Vagina (tissue), 2 donors: ENCODE measurements at places on chromosomes 5 and 9.

DNA sequence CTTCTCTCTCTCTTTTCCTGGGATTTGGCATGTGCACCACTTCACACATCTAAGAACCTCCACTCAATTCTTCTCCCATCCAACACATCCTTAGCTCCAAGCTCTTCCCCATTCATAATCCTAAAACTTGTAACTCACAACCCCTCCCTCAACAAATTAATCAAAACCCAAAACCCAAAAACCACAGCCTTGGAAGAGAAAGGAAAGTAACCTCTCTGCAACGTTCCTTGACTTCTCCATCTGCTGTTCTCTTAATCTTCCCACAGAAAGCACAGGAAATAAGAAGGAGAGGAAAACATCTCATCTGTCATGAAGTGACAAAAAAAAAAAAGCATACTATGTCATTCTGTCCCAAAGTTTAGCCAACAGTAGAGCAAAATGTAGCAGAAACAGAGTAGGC, 66.2 kb downstream of the DRD1 start:
- no peak for DNase-seq

DNA sequence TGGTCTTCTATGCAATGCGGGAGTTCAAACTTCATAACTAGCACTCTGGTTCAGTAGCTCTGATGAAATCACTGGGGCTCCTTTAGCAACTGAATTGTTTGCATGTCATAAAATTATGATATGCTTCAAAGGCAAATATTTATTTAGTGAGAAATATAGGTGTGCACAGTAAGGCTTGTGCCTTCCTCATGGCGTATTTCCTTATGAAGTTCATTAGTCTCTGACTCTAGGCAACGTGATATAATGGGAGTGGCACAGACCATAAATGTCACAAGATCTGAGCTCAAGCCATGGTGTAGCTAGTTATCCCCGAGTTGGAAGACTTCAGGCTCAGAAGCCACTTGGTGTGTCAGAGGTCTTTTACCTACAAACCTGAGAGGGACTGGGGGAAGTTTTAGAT, 35.5 kb downstream of the PIP5K1B start:
- DNase-seq = no peak

GRCh38 chr9:14690948-14691730, 2.1 kb downstream of the ZDHHC21 start:
- no peak for DNase-seq

DNA sequence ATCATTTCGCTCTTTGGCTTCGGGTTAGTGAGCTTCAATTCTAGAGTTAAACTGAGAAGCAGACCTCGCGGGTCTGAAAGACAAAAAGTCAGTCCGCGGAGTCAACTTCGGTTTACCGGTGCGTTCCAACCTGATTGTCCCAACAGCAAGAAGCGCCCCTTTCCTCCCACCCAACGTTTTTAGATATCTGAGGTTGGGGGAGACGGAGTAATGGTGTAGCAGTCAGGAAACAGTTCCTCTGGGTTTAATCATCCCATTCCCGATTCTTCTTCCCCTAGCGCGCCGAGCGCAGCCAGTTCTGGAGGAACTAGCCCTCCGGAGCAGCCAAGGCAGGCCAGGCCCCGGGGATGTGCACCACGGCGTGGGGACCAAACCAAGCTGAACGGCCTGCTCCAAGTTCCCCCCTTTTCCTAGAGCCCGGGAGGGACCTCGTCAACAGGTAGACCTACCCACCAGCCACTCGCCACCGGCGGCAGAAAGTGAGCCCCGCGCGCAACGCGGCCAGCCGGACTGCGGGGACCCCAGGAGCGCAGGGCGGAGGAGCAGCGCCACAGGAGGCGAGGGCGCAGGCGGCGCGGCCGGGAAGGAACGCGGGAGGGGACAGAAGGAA, 622 bp upstream of the ISL1 start:
- DNase-seq = no peak

GRCh38 chr9:130610862-130611707, 31.7 kb downstream of the FUBP3 start:
- DNase-seq = no peak

DNA sequence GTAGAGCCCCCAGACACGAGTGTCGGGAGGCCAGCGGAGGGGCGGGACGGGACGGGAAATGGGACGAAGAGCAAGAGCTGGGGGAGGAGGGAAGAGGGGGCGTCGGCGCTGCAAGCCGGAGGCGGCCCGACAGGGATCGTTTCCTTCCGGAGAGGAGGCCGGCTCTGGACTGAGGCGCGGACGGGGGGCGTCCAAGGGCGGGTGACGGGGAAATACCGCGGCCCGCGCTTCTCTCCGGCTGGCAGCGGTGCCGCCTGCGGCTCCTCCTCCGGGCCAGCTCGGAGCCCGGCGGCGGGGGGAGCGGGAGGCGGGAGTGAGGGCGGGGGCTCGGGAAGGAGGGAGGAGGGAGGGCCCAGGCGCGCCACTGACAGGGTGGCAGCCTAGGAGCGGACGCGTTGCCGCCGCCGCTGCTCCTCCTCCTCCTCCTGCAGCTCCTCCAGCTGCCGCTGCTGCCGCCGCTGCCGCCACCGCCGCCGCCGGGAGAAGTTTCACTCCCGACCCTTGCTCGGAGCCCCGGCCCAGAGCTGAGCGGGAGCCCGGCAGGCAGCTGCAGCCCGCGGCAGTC, at the start of gene CHSY3:
TSS of gene CHSY3 (plus strand) at position 364 of the 565 bp plus-strand sequence.
- no peak for DNase-seq

- DNase-seq = no peak
Measured at GRCh38 chr9:105822814-105823213, 128.5 kb downstream of the TMEM38B start.

- DNase-seq = no peak
Measured at GRCh38 chr5:80566711-80567259, 3.3 kb downstream of the ANKRD34B start.

- no peak for DNase-seq
Measured at GRCh38 chr9:136242918-136243525, 2.6 kb downstream of the QSOX2 start.

DNA sequence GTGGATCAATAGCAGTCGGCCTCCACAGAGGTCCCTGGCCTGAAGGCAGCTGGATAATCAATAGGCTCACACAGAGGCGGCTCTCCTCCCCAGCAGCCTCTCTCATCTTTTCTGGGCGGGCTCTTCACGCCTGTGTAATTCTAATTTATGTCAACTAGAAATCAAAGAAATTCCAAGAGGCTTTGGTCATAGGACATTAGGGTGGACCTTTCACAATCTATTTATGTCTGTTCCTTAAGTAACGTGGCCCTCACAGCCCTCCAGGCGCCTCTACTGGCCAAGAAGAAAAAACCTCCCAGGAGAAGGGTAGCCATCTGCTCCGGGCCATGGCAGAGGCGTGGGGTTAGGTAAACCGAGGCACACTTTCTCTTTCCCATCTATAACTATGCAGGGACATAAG, 205.1 kb upstream of the EFNA5 start:
- no peak for DNase-seq

DNA sequence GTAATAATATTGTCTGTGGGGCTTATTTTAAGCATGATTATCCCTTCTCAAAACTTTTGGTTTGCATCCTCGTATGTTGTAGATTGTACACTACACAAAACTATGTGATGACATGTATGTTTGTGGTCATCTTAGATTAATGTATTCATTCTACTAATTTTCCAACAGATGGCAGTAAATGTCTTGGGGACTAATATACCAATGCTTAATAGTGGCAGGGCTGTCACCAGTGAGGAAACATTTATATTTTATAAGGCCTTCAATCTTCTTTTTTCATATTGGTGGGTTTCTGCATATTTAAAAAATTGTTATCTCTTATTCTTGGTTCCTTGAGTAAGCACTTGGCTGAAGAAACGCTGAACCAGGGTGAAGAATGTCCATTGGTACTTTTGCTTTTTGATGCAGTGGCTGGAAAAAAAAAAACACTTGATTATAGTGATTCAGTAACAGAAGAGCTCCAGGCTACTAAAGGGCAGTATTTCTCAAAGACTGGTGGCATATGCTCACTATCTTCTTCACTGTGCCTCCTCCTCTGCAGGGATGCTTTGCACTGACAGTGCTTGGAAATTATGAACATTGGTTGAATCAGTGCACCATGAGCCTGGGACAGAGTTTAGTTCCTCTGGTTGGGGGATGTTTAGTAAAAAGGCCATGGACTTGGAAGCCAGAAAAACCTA, 530.3 kb downstream of the RASEF start:
- DNase-seq = no peak

GRCh38 chr5:93567424-93567823, 13.6 kb downstream of the NR2F1-AS1 start:
- DNase-seq = no peak

GRCh38 chr5:33824516-33825195, 67.1 kb downstream of the ADAMTS12 start:
- DNase-seq = no peak

GRCh38 chr5:151384106-151384505, 36.7 kb upstream of the SLC36A2 start:
- no peak for DNase-seq

DNA sequence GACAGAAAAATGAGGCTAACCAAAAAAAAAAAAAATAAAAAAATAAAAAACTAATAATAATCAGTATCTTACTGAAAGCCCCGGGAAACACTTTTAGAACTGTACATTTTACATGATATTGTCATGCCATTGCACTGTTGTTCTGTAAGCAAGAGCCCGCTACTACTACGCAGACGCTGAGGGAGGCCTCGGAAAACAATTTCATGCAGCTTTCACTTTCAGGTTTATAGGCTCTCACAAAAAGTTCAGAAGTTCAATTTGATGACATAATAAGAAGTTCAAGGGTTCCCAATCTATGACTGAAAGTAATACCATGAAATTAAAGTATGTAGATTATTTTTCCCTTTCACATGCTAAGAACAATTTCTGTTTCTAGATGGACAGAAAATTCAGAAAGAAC, 318.3 kb upstream of the ITGA1 start:
- DNase-seq = no peak

GRCh38 chr9:133248726-133249295, 26.2 kb downstream of the ABO start:
- peak; percentile 52 for DNase-seq

GRCh38 chr9:107110153-107110552, 172.9 kb upstream of the RAD23B start:
- DNase-seq = no peak

- DNase-seq = no peak
Measured at GRCh38 chr9:70262366-70262765, 3.6 kb downstream of the SMC5 start.

DNA sequence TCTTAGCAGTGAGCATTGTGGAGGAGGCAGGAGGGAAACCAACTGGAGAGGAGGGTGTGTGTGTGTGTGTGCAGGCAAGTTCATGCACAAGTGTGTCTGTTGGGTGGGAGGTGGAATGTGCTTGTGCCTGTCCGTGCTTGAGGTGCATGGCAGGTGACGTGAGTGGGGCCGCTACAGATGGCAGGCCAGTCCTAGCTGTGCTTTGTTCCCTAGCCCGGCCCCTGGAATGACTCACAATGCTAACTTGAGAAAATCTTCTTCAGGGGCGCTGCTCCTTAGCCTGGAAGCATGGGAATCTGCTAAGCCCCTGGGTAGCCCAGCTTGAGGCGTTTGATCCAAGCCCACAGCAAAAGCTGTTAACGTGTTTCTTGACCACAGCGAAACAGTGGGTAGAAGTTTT, 25.0 kb upstream of the DMRT2 start:
- DNase-seq = no peak

DNA sequence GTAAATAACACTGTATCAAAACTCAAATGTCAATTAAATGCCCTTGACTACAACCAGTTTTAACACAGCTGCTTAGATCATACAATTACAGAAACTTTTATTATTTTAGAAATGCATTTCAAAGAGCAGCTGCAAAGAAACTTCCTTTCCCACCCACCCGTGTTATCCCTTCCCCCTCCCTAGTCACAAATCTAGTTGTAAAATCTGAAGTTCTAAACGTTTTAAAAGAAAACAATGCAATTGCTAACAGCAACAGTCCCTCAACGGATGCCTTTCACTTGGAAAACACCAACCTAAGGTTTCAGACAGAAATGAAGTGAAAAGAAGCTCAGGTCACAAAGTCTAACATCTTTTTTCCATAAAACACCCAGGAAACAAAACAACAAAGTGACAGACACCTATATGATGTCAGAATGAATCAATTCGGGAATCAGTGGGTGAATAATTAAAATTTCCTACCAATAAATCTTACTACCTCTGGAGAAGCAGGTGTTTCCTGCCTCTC, 100.3 kb downstream of the FBXW11 start:
- no peak for DNase-seq

- no peak for DNase-seq
Measured at GRCh38 chr5:141001844-141002604, 35.7 kb downstream of the PCDHAC2 start.

DNA sequence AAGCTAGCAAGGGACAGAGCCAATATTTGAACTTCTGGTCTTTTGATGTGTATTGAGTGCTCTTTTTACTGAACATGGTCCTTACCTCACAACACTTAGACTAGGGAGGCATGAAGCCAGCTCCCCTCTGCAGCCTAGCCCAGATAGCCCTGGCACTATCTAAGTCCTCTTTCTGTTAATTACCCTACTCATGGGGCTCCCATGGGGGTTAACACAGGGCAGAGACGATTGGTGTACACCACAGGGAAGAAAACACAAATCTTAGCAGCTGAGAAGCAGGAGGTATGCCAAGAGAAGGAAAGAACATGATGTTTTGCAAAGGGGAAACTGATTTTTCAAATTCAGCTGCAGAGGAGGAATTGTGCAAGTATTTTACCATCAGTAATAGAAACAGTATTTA, 383.8 kb downstream of the TMEM232 start:
- no peak for DNase-seq

DNA sequence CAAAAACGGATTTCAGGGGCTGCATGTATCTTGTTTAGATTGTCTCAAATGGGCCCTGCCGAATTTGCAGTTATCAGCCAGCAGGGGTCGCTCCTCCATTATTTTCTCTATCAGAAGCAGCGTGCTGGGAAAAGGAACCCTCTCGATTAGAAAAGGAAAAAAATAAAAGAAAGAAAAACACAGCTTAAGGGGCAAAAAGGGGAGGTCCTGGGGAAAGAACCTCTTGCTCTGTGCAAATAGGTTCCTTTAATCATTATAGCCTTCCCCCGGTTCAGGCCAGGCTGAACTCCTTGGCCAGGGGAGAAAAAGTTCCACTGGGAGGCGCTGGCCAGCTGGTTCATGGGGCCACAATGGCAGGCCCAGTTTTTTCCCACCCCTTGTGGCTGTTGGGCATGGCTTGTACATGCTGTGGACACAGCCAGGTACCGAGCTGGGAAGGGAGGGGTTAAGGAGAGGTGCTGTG, 25.0 kb upstream of the CAPSL start:
- DNase-seq = no peak

- no peak for DNase-seq
Measured at GRCh38 chr5:160565376-160565775, 143.7 kb downstream of the PTTG1 start.
